Stimulated activated CD4-positive, alpha-beta T cell treated with anti-CD3 and anti-CD28 coated beads, Interleukin-4, amount 100 ng/mL, for 48 hours (primary cell): ENCODE measurements at places on chromosomes 12 and 14.

GRCh38 chr12:97778111-97778510 is 315.5 kb downstream of the RMST start:
- DNase-seq: no peak

GRCh38 chr12:7375145-7375543 is 68.8 kb downstream of the CD163L1 start:
- no peak for DNase-seq

GRCh38 chr14:102131741-102132140 is 8.0 kb upstream of the WDR20 start:
- no peak for DNase-seq

DNA sequence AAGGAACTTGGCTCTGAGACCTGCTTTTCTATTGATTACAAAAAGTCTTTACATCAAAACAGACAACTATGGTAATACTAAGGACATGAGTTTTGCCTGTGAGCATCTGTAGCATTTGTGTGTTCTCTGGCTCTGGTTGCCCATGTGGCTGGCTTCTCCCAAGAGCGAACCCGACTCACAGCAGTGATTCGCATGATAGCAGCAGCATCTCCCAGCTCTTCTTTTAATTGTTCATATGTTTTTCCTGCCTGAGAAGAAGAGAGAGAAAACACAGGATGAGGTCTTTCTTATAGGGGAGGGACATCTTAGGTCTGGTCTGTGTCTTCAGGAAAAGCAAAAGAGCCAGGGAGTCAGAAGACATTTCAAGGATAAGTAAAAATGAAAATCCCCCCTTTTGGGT is 17.6 kb downstream of the AVIL start:
- DNase-seq: no peak

DNA sequence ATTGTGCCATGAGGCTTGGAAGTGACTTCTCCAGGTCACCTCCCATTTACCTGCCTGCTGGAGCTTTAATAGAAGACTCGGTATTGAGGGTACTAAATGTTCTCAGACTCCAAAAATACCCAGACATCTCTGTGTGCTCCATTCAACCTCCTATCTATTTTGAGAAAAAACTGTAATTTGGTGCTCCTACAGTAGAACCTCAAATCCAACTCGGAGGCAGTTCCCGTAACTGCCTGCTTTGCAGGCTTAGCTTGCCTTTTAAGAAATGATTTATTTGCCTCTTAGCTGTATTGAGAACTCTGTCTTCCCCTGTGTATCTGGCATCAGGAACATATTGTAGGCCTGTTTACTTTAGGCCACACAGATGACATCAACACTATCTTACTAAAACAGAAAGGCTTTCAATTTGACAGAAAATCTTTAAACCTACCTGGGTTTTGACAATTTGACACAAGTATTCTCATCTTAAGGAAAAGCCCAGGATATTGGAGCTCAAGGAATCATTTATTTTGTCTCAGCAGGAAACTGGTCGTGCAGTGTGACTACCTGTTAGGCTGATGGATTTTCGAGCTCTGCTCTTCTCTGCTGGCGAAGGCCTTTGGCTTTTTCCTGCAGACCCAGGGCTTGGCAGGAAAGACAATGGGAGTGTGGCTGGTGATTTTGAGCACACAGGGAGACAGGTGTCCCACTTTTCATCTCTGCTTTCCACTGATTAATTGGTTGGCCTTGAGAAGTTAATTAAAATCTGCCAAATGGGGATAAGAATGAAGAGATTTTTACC is 314.8 kb downstream of the SNAPC1 start:
- no peak for DNase-seq

DNA sequence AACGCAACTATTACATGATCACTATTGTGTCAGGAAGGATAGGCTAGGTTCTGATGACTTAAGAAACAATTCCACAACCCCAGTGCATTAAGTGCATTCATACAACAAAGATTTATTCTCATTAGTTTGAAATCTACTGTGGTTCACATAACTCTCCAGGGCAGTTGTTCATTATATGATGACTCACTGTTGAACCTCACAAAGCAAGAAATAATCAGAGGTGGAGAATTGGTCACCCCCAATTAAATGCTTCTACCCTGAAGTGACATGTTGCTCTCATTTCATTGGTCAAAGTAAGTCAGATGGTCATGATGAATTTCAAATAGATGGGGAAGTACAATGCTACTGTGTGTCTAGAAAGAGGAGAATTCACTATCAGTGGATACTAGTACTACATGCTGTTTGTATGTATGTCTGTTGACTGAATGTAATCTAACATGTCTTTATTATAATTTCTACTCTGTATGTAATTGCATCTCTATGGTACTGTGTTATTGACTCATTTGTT is 6.1 kb upstream of the HELB start:
- no peak for DNase-seq

- no peak for DNase-seq
Measured at GRCh38 chr12:104420868-104421267, 35.9 kb upstream of the CHST11 start.

DNA sequence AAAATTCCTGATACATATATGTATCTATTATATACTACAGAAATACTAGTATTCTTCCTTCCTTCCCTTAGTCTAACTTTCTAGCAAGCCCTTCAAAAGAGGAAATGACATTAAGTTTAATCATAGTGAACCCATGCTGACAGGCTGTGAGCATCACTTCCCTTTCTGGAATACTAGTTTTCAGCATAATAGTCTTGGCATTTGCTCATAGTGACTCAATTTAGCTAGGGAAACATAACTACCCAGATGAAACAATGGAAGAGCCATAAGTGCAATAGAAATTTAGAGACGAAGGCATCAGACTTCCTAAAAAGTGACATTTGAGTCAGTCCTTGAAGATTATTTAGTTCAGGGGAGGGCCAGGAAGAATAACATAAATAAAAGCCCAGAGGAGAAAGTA is 184.5 kb upstream of the CRY1 start:
- no peak for DNase-seq

GRCh38 chr12:95114766-95115405 is 41.5 kb upstream of the NR2C1 start:
- no peak for DNase-seq

- no peak for DNase-seq
Measured at GRCh38 chr12:71504476-71504875, 64.9 kb downstream of the LGR5 start.

- no peak for DNase-seq
Measured at GRCh38 chr14:46322730-46323403, 328.7 kb downstream of the RPL10L start.

DNA sequence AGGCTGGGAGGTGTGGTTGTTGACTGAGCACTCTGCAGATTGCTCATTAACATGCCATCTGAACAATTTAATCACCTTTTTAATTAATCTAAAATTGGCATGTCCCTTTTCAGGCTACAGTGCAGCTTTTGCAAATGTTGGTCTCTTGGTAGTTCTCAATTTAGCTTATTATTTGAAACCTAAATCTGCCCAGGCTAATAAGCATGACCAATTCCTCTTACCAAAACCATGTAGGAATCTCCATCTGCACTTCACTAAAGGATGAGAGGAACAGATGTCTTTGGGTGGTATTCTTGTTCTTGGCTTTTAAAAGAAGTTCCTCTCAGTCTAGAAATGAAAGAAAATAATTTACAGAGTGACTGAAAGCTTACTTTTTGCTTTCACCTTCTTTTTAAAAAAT is 190.1 kb upstream of the RMST start:
- no peak for DNase-seq
